Occipital lobe (tissue), 3 donors: ENCODE measurements at places on chromosomes 11 and 22. TPM values are rescaled to one million over a fixed set of nuclear protein-coding genes. Genes with fewer than 3 reads are reported as not detected.

- no peak for DNase-seq
Observed at GRCh38 chr11:67117672-67118180, 1.3 kb upstream of the KDM2A start.

- DNase-seq = no peak
Observed at GRCh38 chr22:19974935-19975706, 33.5 kb upstream of the TXNRD2 start.

DNA sequence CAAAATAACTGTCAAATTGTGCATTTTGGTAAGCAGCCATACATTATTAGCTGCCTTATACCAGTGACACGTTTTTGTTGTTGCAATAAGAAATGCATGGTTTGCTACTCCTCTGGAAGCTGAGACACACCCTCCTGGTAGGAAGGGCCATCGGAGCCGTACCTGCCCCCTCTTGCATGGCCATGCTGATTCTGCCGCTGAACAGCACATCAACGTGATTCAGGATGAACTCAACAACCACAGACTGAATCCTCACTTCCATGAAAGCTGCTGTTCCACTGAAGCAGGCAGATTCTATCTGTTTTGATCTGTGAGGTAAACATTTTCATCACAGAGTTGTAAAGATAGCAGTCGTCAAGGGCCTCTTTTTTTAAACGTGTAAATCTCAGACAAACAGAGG, 38.6 kb upstream of the TP53AIP1 start:
- DNase-seq = no peak

GRCh38 chr11:126281245-126281644, 1.6 kb upstream of the TIRAP start:
- no peak for DNase-seq

DNA sequence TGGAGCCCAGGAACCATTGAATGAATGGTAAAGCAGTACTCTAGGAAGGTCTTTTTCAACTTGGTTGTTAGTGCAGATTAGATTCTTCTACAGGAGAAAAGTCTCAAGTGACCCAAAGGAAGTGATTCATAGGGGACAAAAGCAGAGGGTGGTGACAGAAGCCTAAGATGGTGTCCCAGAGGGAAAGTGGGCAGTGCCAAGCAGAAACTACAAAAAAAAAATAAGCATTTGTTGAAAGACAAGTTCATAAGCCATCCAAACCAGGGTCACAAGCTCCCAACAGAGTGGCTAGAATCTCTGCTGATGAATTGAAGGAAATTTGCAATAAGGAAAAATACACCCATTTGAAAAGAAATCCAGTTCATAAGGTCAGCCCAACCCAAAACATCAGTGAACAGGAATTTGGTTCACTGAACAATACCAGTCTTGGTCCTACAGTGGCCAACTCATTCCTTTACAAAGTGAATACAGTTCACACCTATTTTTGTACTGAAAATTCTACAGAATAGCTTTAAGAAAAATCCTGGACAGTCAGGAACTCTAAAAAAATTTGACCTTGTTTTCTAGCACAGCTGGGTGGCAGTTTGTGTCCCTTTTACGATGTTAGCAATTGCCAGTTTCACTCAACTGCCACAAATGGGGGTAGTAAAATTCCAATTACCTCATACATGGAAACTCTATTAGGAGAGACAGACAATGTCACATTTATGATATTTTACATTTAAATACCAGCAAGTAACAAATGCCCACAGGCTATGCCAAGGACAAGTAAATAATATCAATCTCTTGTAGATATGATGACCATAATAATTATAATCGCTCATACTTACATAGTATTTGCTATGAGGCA, 21.6 kb upstream of the NUP160 start:
- no peak for DNase-seq

DNA sequence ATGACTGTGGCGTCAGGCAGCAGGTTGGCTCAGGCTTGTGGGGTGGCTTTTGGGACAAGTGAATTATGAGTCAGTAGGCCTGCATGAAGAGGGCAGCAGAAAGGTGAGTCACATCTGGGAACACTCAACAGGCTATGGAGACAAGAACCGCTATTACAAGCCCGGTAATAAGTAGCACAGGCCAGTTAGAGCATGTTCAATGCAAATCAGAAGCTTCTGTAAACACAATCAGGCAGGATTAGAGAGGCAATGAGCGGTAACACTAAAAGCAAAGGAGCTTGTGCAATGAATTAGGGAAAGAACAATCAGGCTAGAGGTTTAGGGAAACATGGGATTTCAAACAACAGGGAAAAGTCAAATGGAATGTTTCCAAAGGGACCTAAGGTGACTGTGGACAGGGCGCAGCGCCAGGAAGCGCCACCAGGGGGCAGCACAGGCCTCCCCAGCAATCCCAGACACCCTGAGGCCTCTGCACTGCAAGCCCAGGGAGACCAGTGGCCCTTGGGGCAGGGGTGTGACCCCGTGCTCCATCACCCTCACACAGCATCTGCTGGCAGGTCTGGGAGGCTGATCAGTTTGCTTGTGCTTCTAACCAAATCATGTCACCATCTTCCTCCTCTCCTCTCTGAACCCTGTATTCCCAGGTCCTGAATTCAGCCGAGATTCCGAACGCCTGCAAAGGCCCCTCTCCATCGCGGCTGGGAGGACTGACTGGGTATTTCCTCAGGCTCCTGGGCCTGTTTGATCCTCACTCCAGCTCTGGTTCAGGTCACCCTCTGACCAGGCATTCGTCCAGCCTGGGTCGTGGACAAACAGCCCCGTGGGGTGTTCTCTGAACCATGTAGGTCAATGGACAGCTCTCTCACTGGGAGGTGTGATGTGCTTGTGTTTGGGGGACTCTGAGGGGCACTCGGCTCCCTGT, 50.0 kb downstream of the C11orf58 start:
- DNase-seq = no peak

JAML gene
- 1.2 TPM for total RNA-seq

CEP57 gene
- total RNA-seq = 117 TPM

PKP3 gene
- total RNA-seq = under 0.01 TPM
